Immature natural killer cell (primary cell): ENCODE measurements at places on chromosomes 2 and 18.
A peak's percentile ranks its signal among the peaks of the same experiment; 100 is the strongest.

DNA sequence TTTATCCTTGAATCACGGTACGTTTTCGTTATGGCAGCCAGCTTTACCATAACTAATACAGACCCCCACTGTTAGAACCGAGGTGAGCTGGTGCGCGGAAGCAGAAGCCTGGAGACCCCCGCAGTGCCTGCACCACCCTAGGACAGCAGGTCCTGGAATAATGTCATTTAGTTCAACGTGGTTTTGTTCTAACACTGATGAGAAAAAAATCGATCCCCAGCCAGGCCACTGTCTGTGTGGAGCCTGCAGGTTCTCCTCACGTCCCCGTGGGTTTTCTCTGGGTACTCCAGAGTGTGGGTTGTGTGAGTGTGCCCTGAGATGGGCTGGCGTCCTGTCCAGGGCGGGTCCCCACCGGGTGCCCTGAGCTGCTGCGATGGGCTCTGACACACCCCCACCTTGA is 69.9 kb upstream of the ST3GAL5 start:
- no peak for DNase-seq

GRCh38 chr2:1091895-1092585 is 141.4 kb downstream of the SNTG2 start:
- DNase-seq: no peak

- DNase-seq: no peak
Measured at GRCh38 chr2:7620255-7620654, 703.0 kb downstream of the RNF144A start.

GRCh38 chr2:59237311-59237710 is 996.2 kb upstream of the FANCL start:
- no peak for DNase-seq

DNA sequence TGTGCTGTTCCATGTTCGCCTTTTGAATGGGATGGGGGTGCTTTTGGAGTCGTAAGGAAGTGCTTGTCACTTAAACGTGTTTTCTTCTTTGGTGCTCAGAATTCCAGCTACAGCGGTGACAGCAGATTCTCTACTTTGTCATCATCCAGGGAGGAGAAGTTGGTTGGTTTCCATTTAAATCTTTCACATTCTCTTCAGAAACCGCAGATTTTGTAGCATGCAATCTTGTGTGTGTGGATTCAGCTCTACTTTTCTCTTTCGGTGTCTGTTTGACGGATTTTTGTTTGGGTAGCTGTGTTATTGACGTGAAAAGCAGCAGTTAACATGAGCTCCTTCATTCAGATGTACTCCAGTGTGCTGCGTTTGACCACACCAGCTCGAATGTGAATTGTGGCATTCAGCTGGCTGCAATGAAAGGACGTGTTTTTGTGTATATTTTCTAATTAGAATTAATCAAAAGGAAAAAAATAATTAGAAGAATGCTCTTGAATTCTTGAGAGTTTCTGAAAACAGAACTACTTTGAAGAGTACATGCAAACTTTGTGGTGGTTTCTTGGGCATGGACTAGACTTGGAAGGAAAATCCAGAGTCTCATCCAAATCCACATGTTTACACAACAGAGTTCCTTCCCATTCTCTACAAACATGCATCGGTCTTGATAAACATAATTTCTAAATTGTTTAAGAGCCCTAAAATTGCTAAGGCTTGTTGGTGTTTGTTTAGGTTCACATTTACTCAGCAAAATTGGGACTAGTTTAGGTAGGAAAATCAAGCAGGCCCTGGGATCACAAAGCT is 68.7 kb upstream of the RBM44 start:
- no peak for DNase-seq

- DNase-seq: no peak
Measured at GRCh38 chr2:204770735-204771134, 225.5 kb downstream of the PARD3B start.

GRCh38 chr2:70190418-70191243 is at the start of gene C2orf42:
Gene C2orf42, minus strand, starts transcription at chr2:70191019. Its CDS starts 9,034 bp downstream, at chr2:70181985.
- DNase-seq: peak; percentile 96

DNA sequence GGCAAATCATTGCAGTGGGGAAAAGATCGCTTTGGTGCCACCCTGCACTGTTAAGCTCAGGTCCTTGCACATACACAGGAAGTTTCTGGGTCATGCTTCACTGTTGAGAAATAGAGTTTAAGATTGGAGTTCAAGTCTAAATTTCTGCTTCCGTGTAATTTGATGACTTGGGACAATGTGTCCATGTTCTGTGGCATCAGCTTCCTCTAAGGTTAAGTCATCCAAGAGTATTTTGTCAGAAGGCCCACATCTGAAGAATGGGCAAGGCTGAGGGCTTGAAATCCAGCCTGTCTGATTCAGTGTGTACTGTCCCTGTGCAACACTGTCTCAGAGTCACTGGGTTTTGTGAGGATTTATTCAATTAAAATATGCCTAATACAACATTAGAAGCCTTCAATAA is 880.7 kb downstream of the SUCLG1 start:
- no peak for DNase-seq

DNA sequence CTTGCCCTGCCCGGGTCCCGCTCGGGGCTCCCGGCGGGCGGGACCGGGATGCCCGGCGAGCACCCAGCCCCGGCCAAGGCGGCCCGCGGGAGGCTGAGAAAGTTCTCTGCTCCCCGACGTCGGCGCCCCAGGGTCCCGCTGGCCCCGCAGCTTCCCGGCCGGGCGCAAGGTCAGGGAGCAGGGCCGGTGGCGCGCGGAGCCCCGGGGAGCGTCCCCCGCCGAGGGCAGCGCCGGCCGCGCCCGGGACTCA is 331 bp downstream of the SERPINE2 start:
- no peak for DNase-seq

DNA sequence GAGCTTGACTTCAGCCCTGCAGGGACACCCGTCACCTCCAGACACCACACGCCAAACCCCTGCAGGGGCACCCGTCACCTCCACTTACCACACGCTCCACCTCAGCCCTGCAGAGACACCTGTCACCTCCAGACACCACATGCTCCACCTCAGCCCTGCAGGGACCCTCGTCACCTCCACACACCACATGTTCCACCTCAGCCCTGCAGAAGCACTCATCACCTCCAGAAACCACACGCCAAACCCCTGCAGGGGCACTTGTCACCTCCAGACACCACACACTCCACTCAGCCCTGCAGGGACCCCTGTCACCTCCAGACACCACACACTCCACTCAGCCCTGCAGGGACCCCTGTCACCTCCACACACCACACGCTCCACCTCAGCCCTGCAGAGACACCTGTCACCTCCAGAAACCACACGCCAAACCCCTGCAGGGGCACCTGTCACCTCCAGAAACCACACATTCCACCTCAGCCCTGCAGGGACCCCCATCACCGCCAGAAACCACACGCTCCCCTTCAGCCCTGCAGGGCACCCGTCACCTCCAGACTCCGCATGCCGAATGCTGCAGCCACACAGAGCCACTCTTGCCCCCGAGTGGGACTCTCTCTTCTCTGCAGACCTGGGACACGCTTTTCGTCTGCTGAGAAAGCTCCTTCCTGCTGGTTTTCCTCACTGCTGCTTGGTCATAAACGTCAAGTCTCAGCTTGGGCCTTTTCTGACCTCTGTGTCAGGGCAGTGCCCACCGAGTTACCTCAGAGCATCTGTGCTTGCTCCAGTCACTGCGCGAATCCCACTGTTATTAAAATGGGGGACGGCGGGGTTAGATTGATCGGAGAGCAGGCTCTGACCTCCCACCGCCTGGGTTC is 77.5 kb upstream of the SALL3 start:
- DNase-seq: no peak

- no peak for DNase-seq
Measured at GRCh38 chr2:165198181-165198580, 5.7 kb downstream of the SCN3A start.

DNA sequence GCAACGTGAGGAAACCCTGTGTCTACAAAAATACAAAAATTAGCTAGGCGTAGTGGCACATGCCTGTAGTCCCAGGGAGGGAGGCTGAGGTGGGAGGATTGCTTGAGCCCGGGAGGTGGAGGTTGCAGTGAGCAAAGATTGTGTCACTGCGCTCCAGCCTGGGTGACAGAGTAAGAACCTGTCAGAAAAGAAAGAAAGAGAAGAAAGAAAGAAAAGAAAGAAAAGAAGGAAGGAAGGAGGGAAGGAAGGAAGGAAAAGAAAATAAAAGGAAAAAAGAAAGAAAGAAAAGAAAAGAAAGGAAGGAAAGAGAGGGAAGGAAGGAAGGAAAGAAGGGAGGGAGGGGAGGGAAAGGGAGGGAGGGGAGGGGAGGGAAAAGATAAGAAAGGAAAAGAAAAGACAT is 89.9 kb upstream of the HPCAL1 start:
- DNase-seq: no peak

DNA sequence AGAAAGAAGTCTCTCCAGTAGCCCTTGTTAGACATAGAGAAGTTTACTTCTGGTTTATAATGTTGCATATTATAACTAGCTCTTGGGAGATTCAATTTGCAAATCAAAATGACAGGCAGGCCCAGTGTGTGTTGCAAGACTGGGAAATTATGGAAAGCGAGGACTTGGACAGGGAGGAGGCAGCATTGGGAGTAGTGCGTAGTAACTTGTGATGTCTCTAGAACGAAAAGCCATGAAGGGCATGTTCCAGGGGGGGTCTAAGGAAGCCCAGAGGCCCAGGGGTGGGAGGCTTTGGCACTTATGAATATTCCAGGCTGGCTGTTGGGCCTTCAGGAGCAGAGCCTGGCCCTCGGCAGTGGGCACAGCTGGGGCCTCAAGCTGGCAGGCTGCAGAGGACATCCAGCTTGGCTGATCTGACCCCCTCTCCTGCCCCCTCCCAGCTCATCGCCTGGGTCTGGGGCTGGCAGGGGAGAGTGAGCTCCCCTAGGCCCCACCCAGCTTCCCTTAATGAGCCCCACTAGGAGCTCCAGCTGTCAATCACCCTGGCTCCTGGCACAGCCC is 55.3 kb upstream of the TCF7L1 start:
- no peak for DNase-seq

GRCh38 chr18:6434481-6434880 is 19.8 kb upstream of the L3MBTL4 start:
- DNase-seq: no peak

DNA sequence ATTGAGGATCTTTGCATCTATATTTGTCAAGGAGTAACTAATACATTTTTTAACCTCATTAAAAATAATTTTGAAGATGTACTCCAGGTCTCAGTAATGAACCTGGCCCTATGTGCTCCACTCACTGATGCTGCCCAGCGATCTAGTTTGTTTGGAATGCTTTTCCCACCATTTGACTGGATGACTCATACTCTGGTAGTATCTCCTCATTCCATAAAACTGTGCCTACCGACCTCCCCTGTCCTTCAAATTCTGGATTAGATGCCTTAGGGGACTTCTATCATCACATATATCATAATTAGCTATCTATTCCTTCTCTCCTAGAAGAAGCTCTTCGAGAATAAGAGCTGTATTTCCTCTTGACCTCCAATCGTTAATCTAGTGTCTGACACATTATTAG is 83.8 kb downstream of the FAM117B start:
- DNase-seq: no peak

- no peak for DNase-seq
Measured at GRCh38 chr2:120472891-120473309, 127.0 kb downstream of the INHBB start.

DNA sequence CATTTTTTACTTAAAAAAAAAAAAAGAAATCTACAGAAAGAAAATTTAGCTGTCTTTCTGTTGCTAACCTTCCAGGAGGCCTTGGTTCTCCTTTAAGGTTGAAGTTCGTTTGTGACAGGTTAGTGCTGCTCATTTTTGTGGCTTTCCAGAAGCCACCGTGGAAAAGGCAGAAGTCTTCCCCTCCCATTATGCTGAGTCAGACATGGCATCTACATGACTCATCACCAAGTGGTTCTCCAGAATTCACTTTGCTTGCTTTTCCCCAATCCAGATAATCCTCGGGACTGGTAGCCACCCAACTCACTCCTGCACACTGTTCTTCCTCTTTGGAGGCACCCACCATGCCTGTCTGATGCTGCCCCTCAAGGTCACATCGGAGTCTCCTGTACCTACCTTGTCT is 228.7 kb downstream of the PIK3C3 start:
- DNase-seq: no peak

DNA sequence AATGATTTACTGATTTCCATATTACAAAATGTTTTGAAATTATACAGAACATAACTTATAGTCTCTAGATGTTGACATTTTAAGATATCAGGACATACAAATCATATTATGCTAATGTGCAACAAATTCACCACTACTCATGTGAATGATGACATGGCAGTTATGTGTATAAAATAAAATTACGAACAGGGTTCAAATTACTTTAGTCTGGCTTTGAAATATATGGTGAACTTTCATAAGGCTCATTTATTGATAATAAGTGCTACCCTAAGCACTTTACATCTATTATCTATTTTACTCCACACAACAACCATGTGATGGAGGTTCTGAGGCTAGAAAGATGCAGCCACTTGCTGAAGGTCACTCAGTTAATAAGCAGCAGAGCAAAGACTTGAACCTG is 62.8 kb downstream of the PDE11A start:
- no peak for DNase-seq

DNA sequence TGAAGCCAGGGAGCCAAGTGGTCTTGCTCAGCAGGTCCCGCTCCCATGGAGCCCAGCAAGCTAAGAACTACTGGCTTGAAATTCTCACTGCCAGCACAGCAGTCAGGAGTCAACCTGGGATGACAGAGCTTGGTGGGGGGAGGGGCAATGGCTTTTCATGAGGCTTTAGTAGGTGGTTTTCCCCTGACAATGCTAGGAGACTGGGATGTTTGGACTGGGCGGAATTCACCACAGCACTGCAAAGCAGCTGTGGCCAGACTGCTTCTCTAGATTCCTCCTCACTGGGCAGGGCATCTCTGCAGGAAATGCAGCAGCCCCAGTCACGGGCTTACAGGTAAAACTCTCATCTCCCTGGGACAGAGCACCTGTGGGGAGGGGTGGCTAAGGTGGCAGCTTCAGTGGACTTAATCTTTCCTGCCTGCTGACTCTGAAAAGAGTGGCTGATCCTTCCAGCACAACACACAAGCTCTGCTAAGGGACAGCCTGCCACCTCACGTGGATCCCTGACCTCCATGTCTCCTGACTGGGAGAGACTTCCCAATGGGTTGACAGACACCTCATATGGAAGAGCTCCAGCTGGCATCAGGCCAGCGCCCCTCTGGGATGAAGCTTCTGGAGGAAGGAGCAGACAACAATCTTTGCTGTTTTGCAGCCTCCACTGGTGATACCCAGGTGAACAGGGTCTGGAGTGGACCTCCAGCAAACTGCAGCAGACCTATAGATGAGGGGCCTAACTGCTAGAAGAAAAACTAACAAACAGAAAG is 349.7 kb upstream of the ST6GAL2 start:
- DNase-seq: no peak

GRCh38 chr2:191029280-191029950 is 15.4 kb upstream of the STAT1 start:
- no peak for DNase-seq

DNA sequence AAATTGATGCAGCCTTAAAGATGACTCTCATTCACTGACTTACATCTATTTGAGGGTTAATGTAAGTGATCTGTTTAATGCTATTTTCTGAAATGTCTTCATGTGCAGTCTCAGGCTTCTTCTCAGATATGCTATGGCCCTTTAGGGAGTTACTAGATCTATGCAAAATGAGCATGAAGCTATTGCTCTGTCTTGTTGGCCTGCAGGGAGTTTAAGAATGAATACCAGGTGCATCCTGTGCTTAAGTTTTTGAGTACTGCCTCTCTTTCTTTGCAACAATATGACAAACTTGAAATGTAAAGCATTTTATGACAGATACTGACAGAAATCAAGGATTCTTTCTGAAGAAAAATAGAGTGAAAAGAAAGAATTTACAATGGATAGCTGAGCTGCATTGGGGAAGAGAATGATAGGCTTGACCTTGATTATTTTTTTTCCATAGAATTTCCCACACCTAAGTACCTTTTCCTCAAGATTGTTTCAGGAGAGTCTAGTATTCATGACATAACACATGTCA is 1058.3 kb upstream of the TMEFF2 start:
- DNase-seq: no peak

- no peak for DNase-seq
Measured at GRCh38 chr2:50753234-50753633, 278.7 kb downstream of the NRXN1 start.
